Stimulated activated CD8-positive, alpha-beta memory T cell treated with anti-CD3 and anti-CD28 coated beads, Interleukin-7, amount 100 ng/mL, for 1 hour (primary cell): ENCODE measurements at places on chromosomes 11 and 22.

GRCh38 chr11:117831661-117832415 lies 7.3 kb upstream of the FXYD2 start:
- no peak for DNase-seq

- no peak for DNase-seq
Observed at GRCh38 chr11:87444993-87445392, 407.3 kb downstream of the TMEM135 start.

DNA sequence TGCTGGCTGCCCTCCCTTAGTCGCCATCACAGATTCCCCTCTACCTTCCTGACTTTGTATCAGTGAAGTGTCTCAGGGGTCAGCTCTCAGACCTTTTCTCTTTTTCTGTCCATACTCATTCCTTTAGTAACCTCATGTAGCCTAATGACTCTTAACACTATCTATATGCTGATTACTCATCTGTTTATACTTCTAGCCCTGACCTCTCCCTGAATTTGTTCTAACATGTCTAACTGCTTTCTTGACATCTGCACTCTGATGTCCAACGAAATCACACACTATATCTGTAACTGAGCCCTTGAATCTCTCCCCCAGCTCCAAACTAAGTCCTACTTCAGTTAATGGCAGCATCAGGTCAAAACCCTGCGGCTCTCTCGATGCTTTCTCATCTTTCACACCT lies 135.8 kb upstream of the TIMP3 start:
- no peak for DNase-seq

DNA sequence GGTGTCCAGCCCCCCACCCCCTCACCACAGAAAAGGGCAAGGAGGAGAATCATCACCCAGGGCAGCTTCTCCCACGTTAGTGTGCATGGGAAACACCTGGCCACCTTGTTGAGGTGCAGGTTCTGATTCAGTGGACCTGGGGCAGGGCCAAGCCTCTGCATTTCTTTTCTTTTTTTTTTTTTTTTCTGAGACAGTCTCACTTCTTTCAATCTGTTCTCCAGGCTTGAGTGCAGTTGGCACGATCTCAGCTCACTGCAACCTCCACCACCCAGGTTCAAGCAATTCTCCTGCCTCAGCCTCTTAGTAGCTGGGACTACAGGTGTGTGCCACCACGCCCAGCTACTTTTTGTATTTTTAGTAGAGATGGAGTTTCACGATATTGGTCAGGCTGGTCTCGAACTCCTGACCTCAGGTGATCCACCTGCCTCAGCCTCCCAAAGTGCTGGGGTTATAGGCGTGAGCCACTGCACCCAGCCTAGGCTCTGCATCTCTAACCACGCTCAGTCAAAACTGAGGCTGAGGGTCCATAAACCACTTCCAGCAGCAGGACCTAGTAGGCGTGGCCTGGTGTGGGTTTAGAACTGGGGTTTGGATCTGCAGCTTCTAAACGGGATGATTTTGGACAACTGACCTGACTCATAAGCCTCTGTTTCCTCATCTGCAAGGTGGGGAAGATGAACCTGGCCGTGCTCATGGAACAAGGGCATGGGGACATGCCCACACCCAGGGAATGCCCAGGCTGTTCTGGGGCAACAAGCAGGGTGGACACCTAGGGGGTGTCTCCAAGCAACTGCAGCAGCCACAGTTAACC lies 734 bp downstream of the ZP1 start:
- no peak for DNase-seq

- DNase-seq, result no peak
Observed at GRCh38 chr11:1105183-1105565, 30.5 kb downstream of the MUC2 start.

GRCh38 chr11:8032576-8033304 lies 45.6 kb downstream of the EIF3F start:
- no peak for DNase-seq

DNA sequence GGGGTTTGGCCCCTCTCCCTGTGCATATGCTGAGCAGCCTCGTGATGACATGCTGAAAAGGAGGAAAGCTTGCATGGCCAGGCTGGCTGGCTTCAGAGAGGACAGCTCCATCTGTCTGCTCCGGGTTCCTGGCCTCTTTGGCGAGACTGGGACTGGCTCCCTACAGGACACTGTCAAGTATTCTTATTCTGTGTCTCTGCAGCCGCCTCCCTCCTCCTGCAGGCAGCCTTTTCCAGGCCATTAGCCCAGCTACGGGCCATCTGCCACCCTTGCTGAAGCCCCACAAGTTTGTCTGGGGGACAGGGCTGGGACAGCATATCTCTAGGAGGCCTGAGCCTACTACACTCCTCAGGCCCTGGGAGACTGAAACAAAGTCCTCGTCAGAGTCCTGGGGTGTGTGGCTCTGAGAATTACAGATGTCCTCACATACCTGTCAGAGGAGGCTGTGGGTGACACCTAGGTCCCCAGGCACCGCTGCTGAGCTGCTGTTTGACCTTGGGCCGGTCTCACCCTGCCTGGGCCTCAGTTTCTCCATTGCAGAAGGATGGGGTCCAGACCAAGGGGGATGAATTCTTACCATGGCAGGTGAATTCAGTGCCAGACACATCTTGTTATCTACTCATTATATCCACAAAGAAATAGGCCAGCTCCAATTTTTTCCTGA lies 11.0 kb downstream of the MRGPRG start:
- DNase-seq, result no peak

GRCh38 chr22:24403346-24403745 lies 24.1 kb upstream of the ADORA2A start:
- DNase-seq, result no peak

GRCh38 chr11:134889832-134890231 lies 477.8 kb upstream of the B3GAT1 start:
- DNase-seq, result no peak
